ENCODE measurements at places on chromosomes 2 and 18.
A peak's percentile ranks its signal among the peaks of the same experiment; 100 is the strongest.

- DNase-seq: no peak
Observed at GRCh38 chr2:1226766-1227165, 186.5 kb upstream of the TPO start.

- DNase-seq: no peak
Observed at GRCh38 chr2:8611700-8612099, 70.2 kb upstream of the ID2 start.

- no peak for DNase-seq
Observed at GRCh38 chr2:218960309-218961165, 1.1 kb downstream of the CDK5R2 start.

- no peak for DNase-seq
Observed at GRCh38 chr18:74148543-74149070, 284 bp downstream of the TIMM21 start.

DNA sequence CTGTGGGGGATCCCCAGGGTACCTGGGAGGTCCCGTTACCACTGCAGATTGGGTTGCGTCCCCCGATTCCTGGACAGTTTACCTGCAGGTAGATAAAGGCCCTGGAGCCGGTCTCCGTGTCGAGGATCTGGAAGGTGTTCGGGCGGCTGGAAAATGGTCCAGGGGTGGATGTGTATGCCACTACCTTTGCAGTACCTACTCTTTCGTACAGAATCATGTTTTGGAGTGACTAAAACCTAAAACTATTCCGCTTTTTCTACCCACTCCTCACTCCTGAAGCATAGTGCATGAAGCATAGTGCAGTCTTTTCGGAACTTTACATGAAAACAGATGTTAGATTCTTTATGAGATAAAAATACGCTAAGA is 418 bp downstream of the WDR75 start:
- peak; percentile 35 for DNase-seq

- DNase-seq: no peak
Observed at GRCh38 chr18:34480162-34480700, 229.9 kb upstream of the DTNA start.

DNA sequence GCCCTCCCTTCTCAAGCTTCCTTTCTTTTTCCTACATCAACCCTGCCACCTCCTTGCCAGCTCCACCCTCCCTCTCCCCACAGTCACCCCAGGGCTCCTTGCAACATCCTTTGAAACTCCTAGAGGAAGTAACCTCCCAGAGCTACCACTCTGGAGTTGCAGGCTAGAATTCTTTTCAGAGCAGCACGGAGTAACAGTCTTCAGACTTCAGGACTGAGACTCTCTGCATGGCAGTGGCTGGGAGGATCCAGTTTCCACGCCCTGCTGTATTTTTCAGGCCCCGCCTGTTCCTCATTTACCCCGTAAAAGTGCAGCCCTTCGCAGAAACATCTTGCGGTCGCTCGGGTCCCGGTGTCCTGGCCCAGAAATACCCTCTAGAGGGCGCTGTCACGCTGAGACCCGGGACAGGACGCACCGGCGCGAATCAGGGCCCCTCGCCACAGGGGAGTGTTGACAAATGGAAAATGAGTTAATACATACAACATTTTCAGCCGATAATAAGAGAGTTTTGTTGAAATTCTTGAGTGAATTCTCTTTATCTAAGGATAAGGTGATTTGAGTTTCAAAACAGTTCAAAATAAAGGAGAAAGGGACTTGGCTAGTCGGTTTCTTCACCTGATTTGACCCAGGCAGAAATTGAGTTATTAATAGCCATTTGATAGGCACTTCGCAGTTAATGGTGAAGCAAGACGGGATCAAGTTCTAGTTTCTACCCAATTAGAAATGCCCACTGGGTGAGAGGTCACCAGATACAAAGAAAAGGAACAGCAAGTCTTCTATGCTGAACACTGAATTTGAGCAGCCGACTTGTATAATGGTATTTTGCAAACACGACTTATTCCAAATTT is 18.5 kb upstream of the NTSR2 start:
- peak; percentile 93 for DNase-seq

DNA sequence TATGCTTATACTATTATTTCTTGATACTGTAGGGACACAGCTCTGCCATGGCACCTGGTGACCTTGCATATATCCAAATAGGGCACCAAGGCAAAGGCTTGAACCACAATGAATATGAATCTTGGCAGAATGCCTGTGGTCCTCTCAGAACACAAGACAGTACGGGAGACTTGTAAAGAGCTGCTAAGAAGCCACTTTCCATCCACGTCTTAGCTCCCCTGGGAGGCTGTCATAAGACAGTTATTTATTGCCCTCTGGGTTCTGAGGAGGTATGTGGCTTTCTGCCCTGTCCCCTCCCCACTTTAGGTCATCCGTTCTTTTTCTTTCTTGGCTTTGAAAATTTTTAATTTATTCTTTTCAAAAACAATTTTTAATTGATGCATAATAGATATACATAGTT is 29.8 kb upstream of the MRPL33 start:
- no peak for DNase-seq

- DNase-seq: peak; percentile 48
Observed at GRCh38 chr2:240586919-240587800, 626 bp downstream of the CAPN10 start.

- DNase-seq: no peak
Observed at GRCh38 chr2:100554798-100555407, 7.9 kb upstream of the PDCL3 start.

GRCh38 chr2:200778038-200778437 is 33.7 kb upstream of the BZW1 start:
- DNase-seq: no peak

- DNase-seq: no peak
Observed at GRCh38 chr2:45746888-45747287, 95.4 kb downstream of the PRKCE start.

DNA sequence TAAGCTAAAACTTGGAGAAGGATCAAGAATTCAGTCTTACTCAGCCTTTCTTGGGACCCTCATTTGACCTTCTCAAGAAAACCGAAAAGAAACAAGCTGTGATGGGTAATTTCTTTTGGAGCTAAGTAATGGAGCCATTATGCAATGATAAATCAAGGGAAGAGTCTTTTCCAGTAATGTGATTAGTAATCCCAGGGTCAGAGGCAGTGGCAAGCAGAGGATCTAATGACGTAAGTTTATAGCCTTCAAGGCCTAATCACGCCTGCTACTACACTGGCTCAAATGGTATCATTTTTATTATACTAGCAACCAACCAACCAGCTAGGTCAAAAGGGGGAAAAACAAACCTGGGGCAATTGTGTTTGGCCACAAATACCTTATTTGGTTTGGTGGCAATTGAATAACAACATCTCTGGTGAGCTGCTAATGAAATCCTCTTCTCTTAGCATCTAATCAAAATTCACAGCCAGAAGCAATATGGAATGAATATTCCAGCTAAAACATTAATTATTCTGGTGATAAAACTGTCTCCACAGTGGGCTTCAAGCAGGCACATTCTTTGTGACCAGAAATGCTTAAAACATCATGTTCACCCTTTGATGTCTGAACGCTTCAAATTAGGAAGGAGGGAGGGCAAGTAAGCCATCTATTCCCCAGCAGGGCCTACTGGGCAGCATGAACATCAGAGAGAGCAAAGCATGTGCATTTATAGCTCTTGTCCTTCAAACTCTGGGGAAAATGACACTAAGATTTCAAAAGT is 114.9 kb upstream of the SULT1C3 start:
- no peak for DNase-seq

GRCh38 chr2:223815186-223815883 is 22.0 kb downstream of the AP1S3 start:
- no peak for DNase-seq

DNA sequence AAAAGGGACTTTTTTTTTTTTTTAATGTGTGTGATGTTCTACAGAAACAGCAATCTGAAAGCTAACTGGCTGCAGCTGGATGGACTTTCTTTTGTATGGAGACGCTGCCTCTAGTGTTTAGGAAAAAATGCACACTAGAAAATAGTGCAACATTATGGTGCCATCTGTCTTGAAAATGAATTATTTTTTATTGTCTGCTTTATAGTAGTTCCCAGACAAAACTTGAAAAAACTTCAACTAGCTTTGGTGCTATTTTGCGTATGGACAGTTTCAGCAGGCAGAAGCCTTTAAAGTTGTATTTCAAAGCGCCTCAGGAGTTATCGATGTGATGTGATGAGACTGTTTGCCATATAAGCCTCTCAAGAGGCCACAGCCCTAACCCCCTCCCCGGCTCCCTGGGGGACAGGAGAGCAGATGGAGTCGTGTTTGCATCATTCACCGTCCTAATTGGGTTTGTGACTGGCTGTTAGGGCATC is 86.9 kb downstream of the LTBP1 start:
- DNase-seq: peak; percentile 56

DNA sequence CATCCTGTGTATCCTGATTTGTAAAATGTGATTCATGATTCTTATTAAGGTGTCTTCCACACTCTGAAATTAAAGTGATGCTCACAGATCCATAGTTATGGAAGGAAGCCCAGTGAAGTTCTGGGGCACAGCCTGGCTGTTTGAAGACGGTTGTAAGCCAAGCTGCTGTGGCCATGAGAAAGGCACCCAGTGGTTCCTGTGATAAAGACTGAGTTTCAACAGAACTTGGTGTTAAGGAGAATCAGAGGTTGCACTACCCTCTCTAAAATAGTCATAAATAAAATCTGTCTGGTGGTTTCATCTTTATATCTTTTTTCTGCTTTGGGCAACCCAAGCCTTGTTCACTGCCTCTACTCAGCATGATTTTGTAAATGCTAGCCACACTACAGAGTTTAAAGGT is 32.2 kb upstream of the SPOPL start:
- no peak for DNase-seq

- DNase-seq: no peak
Observed at GRCh38 chr2:150674283-150674682, 186.8 kb upstream of the RND3 start.

DNA sequence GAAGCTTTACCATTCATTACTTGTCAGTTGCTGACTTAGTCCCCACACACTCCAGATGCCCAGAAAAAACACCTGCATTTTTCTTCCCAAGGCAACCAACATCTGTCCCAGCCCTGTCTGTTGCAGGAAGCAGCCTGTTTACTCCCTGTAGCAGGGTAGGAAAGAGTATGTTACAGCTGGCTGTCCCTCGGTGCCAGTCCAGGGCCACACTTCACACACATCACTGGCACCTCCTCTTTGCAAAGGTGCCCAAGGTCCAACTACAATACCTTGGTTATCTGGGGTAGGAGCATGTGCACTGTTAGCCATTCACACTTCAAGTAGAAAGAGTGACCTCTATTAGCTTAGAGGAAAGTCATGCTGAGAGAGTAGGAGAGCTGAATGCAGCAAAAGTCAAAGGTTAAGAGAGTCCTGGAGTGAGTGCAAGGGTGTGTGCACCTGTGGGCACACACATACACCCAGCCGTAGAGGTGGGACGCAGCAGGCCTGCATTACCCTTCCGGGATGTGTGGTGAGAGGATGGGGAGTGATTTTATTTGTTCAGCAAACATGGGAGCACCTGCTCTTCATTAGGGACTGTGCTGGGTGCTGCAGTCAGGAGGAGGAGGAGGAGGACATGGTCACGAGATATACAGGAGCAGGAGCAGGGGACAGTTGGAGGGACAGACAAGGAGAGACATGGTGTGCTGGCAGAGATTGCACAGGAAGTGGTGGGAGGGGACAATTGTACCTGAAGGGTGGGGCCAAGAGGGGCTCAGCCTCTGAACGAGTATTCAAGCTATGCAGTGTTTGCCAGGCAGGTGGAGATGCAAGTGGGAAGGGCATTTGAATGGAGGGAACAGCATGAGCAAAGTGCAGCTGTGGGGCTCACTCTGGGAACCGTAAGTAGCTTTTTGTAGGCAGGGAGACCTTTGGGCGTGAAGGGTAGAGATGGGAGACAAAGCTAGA is 69.8 kb downstream of the TSN start:
- no peak for DNase-seq

DNA sequence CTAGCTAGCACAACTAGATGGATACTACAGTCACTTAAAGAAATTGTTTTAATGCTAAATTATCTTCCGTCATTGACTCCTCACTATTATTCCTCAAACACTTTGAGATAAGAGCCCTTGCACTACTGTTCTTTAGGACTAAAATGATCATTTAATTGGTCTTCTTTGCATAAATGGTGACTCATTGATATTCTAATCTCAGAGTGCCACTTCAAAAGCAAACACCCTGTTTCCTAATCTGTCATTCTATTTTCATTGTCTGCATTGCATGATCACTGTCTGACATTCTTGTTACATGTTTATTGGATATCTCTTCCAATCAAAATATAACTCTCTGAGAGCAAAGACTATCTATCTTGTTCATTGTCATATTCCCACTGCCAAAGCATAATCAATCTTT is 313.9 kb downstream of the EXOC6B start:
- no peak for DNase-seq

GRCh38 chr2:68031542-68032160 is 31.2 kb downstream of the C1D start:
- DNase-seq: peak; percentile 77

- DNase-seq: no peak
Observed at GRCh38 chr2:238524426-238524983, 97.8 kb downstream of the ASB1 start.

DNA sequence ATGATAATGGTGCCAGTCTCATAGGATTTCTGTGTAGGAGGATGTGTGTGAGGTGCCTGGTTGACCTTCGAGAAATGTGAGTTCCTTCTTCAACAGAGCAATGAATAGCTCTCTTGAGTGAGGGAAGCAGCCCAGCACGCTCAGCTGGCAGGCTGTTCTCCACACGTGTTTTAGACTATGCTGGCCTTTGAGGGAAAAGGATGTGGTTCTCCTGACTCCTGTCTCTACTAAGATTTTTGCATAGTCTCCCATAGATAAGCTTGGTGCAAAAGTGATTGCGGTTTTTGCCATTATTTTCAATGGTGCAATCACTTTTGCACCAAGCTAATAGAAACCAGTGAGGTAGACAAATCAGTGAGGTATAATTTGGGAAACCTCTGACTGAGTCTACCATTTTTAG is 284.1 kb downstream of the SLC4A3 start:
- no peak for DNase-seq

DNA sequence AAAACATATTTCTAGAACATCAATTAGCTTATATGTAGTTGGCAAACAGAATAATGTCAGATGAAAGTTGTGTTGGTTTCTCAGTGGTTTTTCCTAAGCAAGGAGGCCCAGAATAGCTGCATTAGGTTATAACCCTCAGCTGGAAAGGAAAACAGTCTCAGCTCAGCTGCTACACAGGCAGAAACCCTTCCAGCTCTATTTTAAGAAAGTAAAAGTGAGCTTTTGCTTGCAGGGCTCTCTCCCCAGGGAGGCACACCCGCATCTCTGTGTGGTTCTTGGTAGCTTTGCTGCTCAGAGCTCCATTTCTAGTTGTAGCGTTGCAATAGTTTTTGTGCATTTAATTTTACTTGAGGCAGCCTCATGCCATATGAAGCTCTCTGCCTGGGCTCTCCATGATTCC is 54.6 kb downstream of the PIKFYVE start:
- no peak for DNase-seq

DNA sequence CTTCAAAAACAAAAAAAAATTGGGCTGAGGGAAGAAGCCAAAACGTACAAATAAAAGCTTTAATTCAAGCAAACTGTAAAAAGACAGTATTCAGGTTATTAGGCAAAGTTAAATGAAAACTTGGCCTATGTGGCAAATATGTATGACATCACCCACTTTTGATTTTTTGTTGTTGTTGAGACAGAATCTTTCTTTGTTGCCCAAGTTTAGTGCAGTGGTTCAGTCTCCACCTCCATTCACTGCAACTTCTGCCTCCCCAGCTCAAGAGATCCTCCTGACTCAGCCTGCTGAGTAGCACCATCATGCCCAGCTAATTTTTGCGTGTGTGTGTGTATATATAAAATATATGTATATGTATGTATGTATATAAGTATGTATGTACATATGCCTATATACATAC is 440.4 kb upstream of the NRXN1 start:
- no peak for DNase-seq

- no peak for DNase-seq
Observed at GRCh38 chr2:220224691-220225543, 597.5 kb downstream of the SLC4A3 start.

All from hematopoietic multipotent progenitor cell treated with erythropoietin and hydrocortisone succinate and interleukin-3 and kit ligand, for 8 days (in vitro differentiated cells).